ENCODE measurements at places on chromosomes 16 and 17. TPM values are rescaled to one million over a fixed set of nuclear protein-coding genes. Genes with fewer than 3 reads are reported as not detected.

GRCh38 chr16:23436951-23437350, 16.0 kb downstream of the COG7 start:
- no peak overlapping the region for H3K4me3 ChIP-seq
- peaks cover 24% of the 10 kb centered on the region for H3K36me3 ChIP-seq
- H3K4me1 ChIP-seq: no peaks in the 10 kb centered on the region
- DNase-seq: no peak
- no peak overlapping the region for H3K27ac ChIP-seq

HIGD1B gene
- 2.2 TPM for total RNA-seq

DNA sequence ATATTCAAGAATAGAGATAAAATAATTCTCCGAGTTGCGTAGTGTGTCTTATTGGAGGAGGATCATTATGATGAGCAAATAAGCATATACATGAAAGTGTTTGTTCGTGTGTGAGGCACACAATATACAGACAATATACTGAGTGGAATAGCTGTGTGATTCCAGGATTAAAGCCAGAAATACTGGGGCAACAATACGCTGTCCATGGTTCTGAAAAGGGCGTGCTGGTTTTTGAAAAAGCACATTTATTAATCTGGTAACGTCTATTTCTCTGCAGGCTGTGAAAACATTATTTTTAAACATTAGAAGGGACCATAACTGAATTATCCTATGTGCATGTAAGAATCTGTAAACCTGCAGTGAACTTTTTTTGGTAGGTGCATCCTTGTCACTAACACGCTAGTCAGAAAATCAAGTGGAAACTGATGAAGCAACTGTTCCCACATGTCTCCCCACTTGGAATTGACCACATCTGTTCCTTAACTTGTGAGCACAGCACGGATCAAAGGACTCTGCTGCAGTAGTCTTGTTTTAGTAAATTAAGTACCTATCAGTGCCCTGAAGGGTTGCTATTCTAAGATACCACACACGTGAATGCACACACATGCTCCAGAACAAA, 346.0 kb downstream of the GRIN2A start:
- no peak for DNase-seq
- no peak overlapping the region for H3K4me3 ChIP-seq
- H3K27me3 ChIP-seq: no peaks in the 10 kb centered on the region
- H3K36me3 ChIP-seq: no peaks in the 10 kb centered on the region

- no peaks in the 10 kb centered on the region for H3K27me3 ChIP-seq
- H3K27ac ChIP-seq: no peak overlapping the region
- no peak overlapping the region for H3K4me3 ChIP-seq
- peaks cover 19% of the 10 kb centered on the region for H3K36me3 ChIP-seq
- no peaks in the 10 kb centered on the region for H3K4me1 ChIP-seq
These were observed 40.3 kb upstream of the SLC5A11 start for GRCh38 chr16:24805484-24805883.

TNS4 gene
- 0.31 TPM for total RNA-seq

DNA sequence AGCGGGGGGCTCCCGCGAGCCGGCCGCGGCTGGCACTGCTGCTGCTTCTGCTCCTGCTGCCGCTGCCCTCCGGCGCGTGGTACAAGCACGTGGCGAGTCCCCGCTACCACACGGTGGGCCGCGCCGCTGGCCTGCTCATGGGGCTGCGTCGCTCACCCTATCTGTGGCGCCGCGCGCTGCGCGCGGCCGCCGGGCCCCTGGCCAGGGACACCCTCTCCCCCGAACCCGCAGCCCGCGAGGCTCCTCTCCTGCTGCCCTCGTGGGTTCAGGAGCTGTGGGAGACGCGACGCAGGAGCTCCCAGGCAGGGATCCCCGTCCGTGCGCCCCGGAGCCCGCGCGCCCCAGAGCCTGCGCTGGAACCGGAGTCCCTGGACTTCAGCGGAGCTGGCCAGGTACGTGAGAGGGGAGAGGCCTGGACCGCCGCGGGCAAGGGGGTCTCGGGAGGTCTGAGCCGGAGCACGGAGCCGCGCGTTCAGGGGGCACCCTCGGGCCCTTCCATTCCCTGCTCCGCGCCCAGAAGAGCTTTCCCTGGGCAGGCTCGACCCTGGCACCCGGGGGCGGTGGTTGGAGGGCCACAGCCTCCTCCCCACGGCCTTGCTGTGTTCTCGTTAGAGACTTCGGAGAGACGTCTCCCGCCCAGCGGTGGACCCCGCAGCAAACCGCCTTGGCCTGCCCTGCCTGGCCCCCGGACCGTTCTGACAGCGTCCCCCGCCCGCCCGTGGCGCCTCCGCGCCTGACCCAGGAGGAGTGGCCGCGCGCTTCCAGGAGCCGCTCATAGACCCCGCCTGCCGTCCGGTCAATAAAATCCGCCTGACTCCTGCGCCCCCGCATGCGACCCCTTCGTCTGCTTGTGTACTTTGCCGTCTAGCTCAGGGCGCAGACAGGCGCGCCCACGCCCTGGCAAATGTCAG, 591 bp downstream of the NPW start:
- peaks cover 22% of the 10 kb centered on the region for H3K4me1 ChIP-seq
- H3K36me3 ChIP-seq: no peaks in the 10 kb centered on the region
- DNase-seq: peak; percentile 86
- no peak overlapping the region for H3K27ac ChIP-seq
- H3K27me3 ChIP-seq: no peaks in the 10 kb centered on the region

GRCh38 chr16:75616521-75617010, 6.5 kb downstream of the ADAT1 start:
- H3K36me3 ChIP-seq: peaks cover 7% of the 10 kb centered on the region
- no peak overlapping the region for H3K4me3 ChIP-seq
- H3K27me3 ChIP-seq: no peaks in the 10 kb centered on the region

DNA sequence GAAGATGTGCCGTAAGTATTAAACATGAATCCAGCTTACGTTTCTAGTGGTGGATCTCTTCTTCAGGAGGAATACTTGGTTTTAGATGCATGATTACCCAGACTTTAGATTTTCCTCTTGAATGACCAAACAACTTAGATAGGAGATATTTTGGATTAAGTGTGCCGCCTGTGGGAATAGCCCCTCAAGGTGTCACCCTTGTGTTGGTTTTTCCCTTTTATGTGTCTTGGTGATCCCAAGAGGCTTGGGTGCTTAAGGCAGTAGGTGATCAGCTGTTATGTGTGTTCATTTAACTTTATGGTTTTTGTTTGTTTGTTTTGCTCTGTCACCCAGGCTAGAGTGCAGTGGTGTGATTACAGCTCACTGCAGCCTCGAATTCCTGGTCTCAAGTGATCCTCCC, 115.1 kb downstream of the PPM1E start:
- H3K4me3 ChIP-seq: no peak overlapping the region
- H3K27ac ChIP-seq: no peak overlapping the region

HOXB13 gene
- not detected for total RNA-seq

CHST4 gene
- not detected for total RNA-seq

DNA sequence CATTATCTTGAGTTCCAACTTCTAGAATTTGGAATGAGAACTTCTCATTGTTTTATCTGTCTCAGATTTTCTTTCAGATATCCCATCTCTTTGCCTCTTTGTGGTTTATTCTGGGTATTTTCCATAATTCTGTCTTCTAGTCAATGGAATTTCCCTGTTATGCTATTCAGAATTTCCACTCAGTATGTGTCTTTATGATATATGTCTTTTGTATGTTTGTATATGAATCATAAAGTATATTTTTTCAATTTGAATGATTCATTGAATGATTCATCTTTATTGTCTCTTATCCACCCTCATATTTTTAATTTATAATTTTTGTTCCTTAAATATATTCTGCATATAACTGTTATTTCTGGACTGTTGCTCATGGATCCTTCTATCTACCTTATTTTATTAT, 729.7 kb upstream of the GOT2 start:
- H3K27ac ChIP-seq: no peak overlapping the region
- H3K4me3 ChIP-seq: no peak overlapping the region
- H3K4me1 ChIP-seq: no peaks in the 10 kb centered on the region
- H3K36me3 ChIP-seq: no peaks in the 10 kb centered on the region
- no peaks in the 10 kb centered on the region for H3K27me3 ChIP-seq
- DNase-seq: no peak

GRCh38 chr16:74511961-74512360, 90.7 kb upstream of the CLEC18B start:
- no peaks in the 10 kb centered on the region for H3K4me1 ChIP-seq
- no peaks in the 10 kb centered on the region for H3K36me3 ChIP-seq
- H3K27ac ChIP-seq: no peak overlapping the region
- H3K27me3 ChIP-seq: no peaks in the 10 kb centered on the region
- DNase-seq: no peak
- no peak overlapping the region for H3K4me3 ChIP-seq

TNK1 gene
- total RNA-seq: 9.3 TPM
